ENCODE measurements at places on chromosomes 16 and 17. TPM values are rescaled to one million over a fixed set of nuclear protein-coding genes. Genes with fewer than 3 reads are reported as not detected.
A peak's percentile ranks its signal among the peaks of the same experiment; 100 is the strongest.

Gene TCAP
- 0.47 TPM for polyA plus RNA-seq

GRCh38 chr16:67562526-67562917 lies at the start of gene CTCF:
TSS of gene CTCF (plus strand) at chr16:67562526. CDS start at chr16:67610833, 48,307 bp downstream.
- peak; percentile 90 for DNase-seq

DNA sequence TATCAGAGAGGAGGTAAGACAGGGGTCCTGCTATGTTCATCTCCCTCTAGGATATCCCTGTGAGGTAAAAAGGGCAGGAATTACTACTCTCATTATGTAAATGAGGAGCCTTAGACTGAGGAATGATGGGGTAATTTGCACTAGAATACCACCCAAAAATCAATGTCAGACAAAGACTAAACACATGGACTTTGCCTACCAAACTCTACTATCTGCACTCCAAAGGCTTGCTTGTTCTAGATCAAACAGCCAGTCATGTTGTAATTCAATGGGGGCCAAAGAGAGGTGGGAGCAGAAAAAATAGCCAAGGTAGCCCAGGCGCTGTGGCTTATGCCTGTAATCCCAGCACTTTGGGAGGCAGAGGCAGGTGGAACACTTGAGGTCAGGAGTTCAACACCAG lies 120.7 kb downstream of the LYRM1 start:
- DNase-seq, result no peak

DNA sequence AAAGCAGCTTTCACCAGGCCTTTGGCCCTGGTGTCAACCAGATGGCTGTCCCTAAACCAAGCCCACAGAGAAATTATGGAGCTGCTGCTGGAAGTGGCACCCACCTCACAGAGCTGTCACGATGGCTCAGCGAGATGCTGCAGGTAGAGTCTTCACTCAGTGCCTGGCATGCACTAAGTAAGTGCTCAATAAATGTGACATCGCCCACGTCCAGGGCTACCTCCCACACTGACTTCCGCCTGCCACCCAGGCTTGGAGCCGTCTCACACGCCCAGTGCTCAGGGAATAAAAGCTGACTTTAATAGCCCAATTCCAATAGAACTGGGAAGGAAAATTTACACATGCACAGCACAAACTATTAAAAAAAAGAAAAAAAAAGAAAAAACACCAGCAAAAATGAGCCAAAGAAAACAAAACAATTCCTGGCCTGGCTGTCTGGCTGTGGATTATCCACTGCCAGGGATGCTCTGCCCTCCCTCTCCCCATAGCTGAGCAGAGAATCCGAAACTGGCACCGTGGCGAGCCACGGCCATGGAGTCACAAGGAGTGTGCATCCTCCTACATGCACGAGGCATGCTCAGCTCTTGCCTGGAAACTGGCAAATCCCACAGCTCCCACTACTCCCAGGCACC lies 68.9 kb downstream of the ZNF423 start:
- no peak for DNase-seq

- no peak for DNase-seq
These were observed 605 bp upstream of the ABAT start for GRCh38 chr16:8673611-8674412.

- DNase-seq, result no peak
These were observed 28.8 kb upstream of the NXPH3 start for GRCh38 chr17:49546546-49547535.

Gene SNAI3
- 0.28 TPM for polyA plus RNA-seq

GRCh38 chr17:4969551-4970173 lies 2.0 kb upstream of the SPAG7 start:
- DNase-seq, result no peak

Gene TP53I13
- 2.2 TPM for polyA plus RNA-seq

Gene CLEC19A
- polyA plus RNA-seq, result not detected

GRCh38 chr16:67346341-67346740 lies 19.7 kb downstream of the LRRC36 start:
- DNase-seq, result no peak

DNA sequence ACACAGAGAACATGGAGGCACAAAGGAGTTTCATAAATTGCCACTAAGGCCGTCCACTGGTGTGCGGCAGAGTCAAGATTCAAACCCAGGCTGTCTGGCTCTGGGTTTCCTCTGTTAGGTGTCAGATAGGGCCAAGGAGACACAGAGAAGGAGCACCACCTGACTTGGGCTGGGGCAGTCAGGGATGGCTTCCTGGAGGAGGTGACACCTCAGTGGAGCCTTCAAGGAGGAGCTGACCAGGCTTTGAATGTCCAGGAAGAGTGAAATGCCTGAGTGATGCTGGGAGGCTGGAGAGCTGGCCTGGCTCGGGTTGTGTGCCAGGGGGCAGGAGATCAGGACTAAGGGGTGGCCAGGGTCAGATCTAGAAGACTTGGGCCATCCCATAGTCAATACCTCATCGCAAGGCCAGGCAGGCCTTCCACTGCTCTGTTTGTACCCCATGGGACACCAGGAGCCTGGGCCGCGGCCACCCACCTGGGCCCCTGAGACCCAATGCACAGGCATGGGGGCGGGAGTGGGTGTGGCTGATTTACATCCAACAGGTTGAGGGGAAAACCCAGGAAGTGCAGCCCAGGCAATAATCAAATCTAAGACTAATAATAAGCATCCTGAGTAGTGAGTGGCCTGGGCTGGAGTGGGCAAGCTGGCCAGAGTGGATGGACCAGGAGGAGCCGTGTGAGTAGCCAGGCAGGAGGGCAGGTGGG lies 73.7 kb downstream of the USP22 start:
- DNase-seq, result no peak

Gene OTOP3
- not detected for polyA plus RNA-seq

All from ovary (tissue), 10 donors.